Activated CD4-positive, alpha-beta T cell treated with anti-CD3 and anti-CD28 coated beads for 48 hours (primary cell): ENCODE measurements at places on chromosomes 2 and 18.

GRCh38 chr2:100247256-100248043, 74.9 kb downstream of the LONRF2 start:
- DNase-seq: no peak

- no peak for DNase-seq
These were observed 1012.6 kb downstream of the BCL11A start for GRCh38 chr2:59540864-59541263.

- DNase-seq: no peak
These were observed 5.6 kb downstream of the TMEM247 start for GRCh38 chr2:46485002-46485401.

DNA sequence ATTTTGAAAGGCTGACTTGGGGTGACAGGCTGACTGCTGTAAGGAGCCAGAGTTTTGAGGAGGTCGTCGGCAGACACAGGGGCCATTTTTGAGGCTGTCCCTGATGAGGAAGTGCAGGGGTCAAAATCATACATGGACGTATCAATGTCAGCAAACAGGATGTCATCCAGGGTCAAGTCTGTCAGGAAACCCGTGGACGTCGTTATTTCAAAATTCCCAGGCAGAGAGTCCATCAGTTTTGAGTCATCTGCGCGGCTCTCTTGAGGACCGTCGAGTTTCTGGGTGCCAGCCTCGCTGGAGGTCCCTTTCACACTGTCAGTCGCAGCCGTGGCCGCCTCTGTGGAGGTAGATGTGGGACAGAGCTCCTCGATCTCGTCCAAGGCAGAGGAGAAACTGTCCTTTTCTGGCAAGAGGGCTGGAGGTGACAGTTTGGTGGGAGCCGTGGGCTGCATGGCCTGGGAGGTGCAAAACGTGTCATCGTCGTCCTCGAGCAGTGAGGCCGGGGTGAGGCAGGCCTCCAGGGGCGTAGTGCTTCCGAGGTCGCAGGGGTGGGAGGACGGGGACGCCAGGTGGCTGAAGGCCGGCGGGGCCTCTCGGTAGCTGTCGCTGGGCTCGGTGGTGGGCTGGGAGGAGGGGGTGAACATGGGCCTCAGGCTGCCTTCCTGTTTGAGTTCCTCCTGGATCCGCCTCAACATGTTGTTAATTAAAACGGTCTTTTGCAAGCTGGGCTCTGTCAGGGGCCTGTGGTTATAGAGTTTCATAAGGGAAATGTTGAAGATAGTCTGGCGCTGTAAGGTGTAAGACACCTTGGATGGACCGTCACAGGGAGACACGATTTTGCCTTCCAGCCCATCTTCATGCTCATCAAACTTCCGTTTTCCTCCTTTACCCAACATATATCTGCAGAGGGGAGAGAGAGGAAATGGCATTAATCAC, 17.5 kb downstream of the SERTAD2 start:
- no peak for DNase-seq

GRCh38 chr2:64613276-64613675, 40.4 kb downstream of the SERTAD2 start:
- no peak for DNase-seq

DNA sequence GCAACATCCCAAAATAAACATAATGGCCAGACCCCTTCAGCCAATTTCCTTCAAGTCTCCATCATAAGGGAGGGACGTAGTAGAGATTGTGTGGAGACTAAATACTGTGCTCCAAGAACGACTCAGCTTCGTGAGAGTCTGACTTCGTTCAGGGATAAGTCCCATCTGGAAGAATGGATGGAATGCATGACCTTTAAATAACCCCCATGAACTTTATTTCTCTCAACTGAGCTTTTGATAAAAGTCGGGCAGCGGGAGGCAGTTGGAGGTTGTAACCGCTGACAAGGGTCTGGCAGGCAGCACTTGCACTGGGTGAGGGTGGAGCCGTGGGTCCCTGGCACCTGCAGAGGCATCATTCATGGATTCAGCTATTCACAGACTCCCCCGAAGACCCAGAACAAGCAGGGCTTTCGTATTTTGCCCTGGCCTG, 115.9 kb downstream of the ZFP36L2 start:
- DNase-seq: no peak

GRCh38 chr18:4878480-4878879, 318.6 kb downstream of the AKAIN1 start:
- DNase-seq: no peak

DNA sequence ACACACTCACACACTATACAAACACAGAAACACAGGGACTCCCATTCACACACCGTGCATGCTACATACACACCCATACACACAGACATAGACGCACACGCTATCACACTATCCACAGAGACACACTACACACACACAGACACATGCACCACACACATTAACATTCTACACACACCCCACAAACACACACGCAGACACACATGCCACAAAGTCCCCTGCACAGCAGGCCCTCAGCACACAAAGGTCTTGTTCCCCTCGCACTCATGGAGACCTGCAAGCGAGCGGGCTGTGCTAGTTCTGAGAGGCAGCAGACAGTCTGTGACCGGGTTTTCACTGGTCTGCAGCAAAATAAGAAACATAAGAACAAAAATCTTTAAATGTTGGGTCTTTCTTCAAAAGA, 429.6 kb upstream of the SALL3 start:
- DNase-seq: no peak

DNA sequence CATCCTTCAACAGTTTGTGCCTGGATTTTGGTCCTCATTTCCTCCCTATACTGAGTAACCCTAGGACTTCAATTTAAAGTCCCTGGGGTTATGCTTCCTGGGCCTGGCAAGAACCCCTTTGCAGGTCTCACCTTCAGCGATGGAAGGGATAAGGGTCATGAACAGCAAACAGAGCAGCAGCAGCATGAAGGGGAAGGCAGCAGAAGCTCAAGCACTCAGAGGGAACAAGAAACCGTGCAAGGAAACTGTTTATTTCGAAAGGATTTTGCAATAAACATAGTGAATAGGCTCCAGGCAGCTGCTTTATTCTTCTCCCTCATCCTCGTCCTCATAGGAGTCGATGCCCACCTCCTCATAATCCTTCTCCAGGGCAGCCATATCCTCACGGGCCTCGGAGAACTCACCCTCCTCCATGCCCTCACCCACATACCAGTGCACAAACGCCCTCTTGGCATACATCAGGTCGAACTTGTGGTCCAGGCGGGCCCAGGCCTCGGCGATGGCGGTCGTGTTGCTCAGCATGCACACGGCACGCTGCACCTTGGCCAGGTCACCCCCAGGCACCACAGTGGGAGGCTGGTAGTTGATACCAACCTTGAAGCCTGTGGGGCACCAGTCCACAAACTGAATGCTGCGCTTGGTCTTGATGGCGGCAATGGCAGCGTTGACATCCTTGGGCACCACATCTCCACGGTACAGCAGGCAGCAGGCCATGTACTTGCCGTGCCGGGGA, 2.8 kb upstream of the TUBA4B start:
- DNase-seq: no peak

DNA sequence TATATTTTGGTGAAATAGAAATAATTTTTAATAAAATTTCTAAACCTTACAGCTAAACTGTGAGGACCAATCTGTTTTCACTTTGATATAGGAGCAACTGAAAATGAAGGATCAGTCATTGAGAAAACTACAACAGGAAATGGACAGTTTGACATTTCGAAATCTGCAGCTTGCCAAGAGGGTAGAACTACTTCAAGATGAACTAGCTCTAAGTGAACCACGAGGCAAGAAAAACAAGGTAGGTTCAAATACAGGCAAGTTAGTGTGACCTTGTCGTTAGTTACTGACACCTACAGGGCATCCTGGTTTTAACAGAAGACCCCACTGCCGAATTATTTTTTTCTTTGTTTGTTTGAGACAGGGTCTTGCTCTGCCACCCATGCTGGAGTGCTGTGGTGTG, 75.5 kb upstream of the STON1 start:
- no peak for DNase-seq

- DNase-seq: peak; percentile 74
These were observed 519 bp downstream of the TEX261 start for GRCh38 chr2:70994009-70994698.

DNA sequence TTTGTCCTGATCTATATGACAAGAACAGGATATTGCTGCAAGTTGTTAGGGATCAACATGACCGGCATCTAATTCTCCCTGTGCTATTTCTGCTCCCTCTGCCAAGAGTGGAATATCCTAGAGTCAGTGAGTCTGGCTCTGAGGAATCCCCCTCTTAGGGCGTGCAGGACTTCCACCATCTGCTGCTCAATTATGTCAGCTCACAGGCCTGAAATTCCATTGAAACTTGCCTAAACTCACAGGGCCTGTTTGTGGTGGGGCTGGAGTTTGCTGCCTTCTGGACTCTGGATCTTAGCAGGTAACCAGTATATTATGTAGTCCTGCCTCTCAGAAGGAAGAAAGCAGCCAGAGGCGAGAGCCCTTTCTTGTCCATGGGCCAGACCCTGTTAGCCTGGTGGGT, 323.0 kb downstream of the TSN start:
- no peak for DNase-seq

- DNase-seq: no peak
These were observed 60.1 kb downstream of the ABCG8 start for GRCh38 chr2:43898838-43899346.

GRCh38 chr2:196992466-196992865, 66.0 kb upstream of the PGAP1 start:
- no peak for DNase-seq

DNA sequence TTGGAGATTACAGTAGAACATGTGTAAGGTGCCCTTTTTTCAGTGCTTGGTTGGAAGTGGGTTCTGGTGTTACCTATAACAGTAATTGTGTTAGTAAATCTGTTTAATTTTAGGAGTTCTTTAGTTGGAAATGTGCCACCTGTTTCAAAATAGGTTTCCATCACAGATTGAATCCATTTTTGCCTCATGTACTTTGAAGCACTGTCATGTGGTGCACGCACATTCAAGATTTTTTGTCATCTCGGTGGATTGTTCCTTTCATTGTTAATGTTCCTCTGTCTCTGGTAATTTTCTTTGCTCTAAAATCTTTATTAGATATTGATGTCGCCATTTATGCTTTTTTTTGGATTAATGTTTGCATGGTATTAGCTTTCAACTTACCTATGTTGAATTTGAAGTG, 1.3 kb downstream of the ATP9B start:
- DNase-seq: no peak

DNA sequence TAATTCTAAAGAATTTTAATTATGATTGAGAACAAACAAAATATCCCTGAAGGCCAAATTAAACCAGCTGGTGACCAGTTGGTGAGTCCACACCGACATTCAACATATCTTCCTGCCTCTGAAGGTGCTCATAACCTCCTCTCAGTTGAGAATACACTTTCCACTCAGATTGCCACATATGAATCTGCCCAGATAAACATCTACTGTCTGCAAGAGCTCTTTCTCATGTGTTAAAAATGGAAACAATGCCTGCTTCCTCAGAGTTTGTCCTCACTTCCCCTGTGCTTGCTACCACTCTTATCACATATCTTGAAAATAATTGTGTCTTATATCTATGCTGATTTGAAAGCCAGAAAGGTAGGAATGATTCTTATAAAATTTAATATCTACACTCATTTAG, 177.7 kb upstream of the GULP1 start:
- DNase-seq: no peak

DNA sequence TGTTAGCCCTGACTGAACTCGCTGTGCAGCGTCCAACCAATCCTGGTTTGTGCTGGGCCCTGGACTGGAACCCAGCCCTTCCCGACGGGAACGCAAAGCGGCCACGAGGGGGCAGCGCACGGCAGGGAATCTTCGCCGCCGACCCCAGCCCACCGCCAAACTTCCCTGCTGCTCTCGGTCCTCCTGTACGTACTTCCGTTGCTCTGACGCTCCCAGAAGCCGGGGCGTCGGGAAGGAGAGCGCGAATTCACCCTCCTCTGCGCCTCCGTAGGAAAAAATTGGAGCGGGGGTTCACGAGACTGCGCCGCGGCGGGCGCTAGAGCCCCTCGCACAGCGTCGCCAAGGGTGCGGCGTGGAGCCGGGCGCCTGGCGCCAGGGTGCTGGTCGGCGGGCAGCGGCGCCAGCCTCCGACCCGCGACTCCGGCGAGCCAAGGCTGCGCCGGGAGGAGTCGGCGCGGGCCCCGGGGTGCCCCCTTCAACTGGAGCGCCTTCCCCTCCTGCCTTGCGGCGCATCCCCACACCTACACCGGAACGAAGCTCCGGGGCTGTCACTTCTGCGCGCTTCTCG, 873 bp upstream of the SH3RF3 start:
- DNase-seq: peak; percentile 81

DNA sequence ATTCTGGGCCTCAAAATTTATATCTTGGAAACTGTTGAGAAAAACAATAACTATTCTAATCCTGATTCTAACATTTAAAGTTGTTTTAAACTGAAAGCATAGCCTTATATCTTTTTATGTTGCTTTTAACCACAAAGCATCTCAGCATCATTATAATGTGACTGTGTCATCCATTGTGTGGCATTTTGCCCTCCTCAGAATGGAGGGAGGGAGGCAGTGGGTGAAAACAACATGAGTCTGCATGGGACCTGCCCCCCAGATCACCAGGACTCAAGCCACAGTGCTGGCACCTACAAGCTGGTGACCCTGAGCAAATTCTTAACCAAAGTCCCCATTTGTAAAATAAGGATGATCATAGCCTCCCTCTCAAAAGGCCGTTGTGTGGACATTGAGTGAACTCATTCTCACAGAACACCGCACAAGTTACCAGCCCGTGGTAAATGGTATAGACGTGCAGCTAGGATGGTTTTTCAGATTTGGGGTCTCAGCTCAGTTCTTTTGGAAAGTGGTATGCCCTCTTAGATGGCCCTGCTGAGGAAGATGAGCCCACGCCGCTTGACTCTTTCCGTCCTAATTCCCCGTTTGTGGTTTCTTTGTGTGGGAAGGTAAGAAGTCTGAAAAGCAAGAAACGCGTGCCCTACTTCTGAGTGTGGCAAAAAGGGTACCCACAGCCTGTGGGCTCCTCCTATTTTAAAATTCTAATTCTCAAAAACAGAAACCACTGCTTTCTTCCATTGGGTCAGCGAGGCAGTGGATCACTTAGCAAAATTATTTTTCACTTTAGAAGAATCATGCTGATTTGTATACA, 305.0 kb upstream of the ID2 start:
- no peak for DNase-seq

GRCh38 chr2:15145919-15146318, 415.2 kb downstream of the NBAS start:
- peak; percentile 23 for DNase-seq

DNA sequence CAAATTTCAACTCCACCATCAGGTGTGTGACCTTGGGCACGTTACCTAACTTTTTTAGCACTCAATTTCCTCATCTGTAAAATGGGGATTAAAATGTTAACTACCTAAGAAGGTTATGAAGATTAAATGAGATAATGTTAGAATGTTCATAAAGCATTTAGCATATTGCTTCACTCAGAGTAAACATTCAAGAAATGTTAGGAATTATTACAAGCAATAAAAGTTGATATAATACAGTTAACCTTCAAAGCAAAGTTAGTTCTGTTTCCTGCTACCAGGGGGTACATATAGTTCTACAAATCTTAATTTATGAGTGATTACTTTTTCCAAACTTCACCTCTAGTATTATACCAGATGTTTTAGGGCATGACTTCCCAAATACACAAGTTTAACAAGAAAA, 254.2 kb downstream of the PDE11A start:
- no peak for DNase-seq

GRCh38 chr2:203489531-203489930, 45.6 kb downstream of the RAPH1 start:
- DNase-seq: no peak

GRCh38 chr2:162175714-162176113, 23.7 kb upstream of the GCG start:
- DNase-seq: no peak
